ENCODE measurements at places on chromosomes 3 and 15.

GRCh38 chr3:149215515-149215914 is 6.1 kb downstream of the CP start:
- no peak for DNase-seq

GRCh38 chr3:3180456-3180855 is 965 bp upstream of the CRBN start:
- DNase-seq, result no peak

- no peak for DNase-seq
Observed at GRCh38 chr15:62457100-62457499, 292.0 kb upstream of the C2CD4B start.

DNA sequence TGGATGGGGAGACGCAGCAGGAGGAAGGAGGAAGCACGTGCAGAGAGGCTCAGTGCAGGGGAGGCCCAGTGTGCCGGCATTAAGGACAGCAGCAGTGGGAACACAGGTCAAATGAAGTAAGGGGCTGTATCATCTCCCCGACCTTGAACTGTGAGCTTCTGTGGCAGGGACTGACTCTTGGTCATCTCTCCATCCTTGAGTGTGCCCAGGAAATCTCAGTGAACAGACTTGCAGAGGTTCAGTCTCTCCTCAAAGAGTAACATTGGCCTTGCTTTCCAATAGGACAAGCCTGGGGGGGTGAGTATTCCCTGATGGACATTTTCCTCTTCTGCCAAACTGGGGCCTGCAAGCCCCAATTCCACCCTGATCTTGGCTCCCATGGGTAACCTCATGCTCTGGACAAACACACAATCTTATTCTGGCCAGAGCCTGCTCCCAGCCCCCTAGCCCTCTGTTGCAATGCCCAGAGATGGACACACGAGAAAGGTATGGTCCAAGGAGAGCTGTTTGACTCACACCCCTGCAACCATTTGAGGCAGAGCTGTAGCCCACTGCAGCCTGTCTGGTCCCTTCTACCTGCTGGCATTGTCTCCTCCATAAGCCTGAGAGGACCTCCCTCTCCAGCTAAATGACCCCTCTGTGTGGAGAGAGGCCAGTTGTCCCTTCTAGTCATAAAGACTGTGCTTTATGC is 50.9 kb downstream of the TLE3 start:
- DNase-seq, result no peak

DNA sequence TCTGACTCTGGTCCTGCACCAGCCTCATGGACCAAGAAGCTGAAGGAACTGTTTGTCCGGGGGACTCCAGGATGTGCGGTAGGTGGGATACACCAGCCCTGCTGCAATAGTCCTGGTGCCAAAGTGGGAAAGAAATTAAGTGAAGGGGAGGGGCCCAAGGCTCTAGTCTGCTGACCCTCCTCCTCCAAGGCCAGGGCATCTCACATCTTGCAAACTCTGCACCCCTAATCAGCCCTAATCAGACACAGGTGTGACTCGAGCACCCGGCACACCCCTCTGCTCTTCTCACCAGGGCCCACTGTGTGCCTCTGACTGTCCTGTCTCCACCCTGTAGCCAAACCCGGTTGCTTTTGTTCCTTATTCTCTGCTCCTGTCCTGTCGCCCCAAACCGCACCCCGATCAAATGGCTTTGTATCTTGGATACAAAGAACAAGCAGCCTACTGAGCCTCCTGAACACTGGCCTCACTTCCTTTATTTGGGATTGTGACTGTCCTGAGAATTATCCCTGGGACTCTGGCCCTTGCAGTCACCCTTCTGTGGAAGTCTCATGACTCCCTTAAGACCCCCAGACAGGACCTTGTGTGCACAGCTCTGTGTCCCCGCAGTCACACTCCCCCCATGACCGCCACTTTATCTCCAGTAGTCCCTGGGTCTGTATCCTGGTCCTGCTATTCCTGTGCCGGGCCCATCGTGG is 26.7 kb upstream of the SLC41A3 start:
- DNase-seq, result no peak

All from NCI-H2107 (cell line).